ENCODE measurements at places on chromosomes 5 and 9.

- peak; percentile 4 for DNase-seq
These were observed 1.5 kb downstream of the CERT1 start for GRCh38 chr5:75509956-75510355.

DNA sequence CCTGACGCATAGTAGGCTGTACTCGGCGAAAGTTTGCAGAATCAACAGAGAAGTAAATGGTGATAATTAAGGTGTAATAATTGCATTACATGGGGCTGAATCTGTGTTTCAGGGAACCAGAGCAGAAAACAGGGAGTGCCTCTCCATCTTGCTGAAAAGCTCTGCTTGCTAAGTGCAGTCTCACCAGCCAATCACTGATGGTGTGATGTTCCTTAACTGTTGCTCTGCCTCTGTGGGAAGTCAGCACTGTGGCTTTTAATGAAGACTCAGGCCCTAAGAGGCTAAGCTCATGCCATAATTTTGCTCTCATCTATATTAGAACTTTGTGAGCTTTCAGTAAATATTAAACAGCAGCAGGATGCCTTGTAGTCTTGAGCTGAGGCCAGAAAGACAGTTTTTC, 4.5 kb downstream of the PHF24 start:
- DNase-seq: no peak

GRCh38 chr9:93209097-93209496, 25.2 kb downstream of the WNK2 start:
- DNase-seq: no peak

DNA sequence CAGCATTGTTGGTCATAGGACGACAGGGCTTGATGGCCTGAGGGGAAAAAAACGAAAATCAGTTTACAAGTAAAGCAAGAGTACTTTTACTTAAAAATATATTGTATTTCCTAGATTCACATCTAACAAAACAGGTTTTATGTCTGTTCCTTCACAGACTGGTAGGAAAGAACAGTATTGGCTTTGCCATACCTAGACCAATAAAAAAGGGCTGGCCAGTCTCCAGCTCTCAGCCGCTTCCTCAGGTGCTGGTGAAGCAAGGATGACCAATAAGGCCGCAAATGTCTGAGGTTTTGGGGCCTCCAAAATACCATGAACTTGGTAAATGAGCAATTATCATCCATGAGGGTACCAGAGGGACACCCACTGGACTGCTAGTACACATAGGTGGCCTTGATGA, 36.6 kb downstream of the DROSHA start:
- no peak for DNase-seq

DNA sequence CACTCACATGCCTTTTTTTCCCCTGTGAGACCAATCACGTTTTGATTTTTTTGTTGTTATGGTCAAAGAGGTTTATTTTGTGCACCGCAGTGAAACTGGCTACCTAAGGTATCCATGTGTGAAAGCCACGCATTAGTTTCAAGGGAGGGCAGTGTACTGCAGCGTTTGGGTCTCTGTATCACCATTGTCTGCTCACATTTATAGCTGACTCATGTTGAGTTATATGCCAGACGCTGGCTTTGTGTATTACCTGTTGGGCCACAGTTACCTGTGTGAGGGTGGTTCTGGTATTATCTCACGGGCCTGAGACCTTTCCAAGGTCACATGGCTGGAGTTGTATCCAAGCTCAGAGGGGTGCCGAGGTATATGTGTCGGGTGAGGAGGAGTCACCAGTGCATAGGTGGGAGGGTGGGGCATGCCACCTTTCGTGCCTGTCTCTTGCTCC, 75.8 kb downstream of the ARHGAP26 start:
- no peak for DNase-seq

DNA sequence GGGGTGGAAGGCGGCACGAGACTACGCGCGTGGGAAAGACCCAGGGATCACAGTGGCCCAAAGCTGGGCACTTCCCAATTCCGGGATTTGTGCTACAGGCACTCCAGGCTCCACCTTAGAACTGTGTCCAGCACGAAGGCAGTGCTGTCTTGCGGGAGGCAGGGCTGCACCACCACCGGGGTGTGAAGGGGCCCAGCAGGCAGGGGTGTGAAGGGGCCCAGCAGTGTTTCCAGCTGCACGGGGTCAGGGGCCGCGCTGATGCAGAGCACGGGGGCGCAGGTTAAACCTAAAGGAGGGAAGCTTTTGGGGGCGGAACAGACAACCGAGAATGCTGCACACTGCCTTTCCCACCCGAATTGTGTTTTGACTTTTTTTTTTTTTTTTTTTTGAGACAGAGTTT, 1.1 kb upstream of the PDCD6 start:
- no peak for DNase-seq

DNA sequence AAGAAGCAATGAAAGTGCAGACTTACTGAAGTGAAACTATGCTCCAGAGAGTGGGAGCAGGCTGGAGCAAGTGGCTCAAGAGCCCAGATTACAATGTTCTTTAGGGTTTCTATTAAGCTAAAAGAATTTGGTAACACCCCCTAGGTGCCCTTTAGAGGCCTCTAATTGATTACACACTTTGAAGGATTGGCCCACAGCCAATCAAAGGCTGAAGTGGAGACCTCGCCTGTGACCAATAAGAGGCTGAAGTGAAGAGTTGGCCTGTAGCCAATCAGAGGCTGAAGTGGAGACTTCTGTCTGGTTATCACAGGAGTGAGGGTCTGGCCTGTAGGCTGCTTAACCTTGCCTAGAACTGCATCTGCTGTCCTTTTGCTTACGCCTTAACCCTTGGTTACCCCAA, 46.7 kb upstream of the SPATA31C2 start:
- DNase-seq: no peak

- DNase-seq: no peak
These were observed 241.1 kb downstream of the GADD45G start for GRCh38 chr9:89845862-89846261.

GRCh38 chr5:10351919-10352318, 1.6 kb upstream of the MARCHF6 start:
- no peak for DNase-seq

DNA sequence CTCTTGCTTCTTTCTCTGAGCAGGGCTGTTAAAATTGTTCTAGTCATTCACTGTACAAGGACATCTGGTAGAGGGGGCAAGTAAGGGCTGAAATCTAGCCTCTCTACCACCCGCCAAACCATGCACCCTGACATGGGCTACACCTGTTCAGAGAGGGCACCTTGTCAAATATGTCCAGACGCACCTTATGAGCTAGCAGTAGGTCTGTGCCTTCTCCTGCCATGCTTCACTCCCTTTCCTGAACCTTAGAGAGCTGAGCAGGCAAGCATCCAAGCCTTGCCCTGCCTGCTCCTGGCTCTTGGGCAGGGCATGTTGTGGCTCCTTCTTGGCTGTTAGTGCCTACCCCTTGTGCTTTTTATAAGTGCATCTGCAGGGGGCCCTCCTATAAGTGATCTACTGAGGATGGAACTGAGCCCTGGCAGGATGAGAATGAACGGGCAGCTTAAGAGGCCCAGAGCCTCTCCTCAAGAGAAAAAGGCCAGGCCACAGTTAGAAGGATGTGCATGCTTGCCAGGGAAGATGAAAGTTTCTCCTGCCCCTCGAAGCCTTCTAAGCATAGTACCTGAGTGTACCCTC, 3.8 kb upstream of the NEUROG1 start:
- no peak for DNase-seq

DNA sequence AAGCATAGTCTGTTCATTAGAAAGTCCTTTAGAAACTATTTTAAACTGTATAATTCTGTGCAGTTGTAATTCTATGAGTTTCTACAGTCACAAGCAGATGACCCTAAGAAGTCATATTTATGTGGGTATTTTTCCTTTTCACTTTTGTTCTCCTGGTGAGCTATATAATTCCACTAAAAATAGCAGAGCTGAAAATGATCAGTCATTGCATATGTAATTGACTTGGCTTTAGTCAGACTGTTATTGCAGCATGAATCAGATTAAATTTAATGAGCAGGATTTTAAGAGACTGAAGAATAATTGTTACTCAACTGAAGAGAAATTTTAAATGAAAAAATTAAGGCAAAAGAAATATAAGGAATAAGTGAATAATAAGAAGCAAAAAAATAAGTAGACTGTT, 108.5 kb downstream of the MTREX start:
- DNase-seq: no peak

GRCh38 chr5:44821164-44821563, 12.4 kb downstream of the MRPS30 start:
- no peak for DNase-seq
